ENCODE measurements at places on chromosomes 13 and 19.

DNA sequence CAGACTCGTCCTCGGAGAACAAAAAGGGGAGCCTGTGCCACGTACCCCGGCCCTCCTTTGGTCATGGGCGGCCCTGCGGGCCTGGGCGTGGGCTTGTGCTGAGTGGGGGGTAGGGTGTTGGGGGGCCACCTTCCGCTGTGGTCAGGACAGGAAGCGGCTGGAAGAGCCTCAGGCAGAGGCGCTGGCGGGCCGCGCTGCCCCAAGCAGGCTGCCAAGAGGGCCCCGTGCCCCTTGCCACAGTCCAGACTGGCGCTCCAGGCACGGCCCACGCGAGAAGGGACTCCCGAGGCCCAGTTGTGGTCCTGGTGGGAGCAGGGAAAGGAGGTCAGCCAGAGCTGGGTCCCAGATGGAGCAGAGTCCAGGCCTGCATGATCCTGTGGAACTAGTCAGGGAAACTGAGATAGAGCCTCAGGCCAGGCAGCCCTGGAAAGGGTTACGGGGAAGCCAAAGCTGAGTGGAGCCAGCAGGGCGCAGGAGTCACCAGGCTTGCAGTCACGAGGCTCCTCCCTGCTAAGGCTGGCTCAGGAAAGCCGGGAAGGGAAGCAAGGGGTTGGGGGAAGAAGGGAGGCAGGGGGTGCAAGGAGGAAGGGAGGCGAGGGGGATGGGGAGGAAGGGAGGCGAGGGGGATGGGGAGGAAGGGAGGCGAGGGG is 135.0 kb downstream of the CRYL1 start:
- no peak for DNase-seq

GRCh38 chr13:94859278-94859691 is 146.9 kb upstream of the SOX21 start:
- no peak for DNase-seq

GRCh38 chr19:508204-509150 is 1.2 kb downstream of the TPGS1 start:
- no peak for DNase-seq

- DNase-seq = no peak
These were observed 212.4 kb downstream of the ZIC5 start for GRCh38 chr13:99759163-99759552.

DNA sequence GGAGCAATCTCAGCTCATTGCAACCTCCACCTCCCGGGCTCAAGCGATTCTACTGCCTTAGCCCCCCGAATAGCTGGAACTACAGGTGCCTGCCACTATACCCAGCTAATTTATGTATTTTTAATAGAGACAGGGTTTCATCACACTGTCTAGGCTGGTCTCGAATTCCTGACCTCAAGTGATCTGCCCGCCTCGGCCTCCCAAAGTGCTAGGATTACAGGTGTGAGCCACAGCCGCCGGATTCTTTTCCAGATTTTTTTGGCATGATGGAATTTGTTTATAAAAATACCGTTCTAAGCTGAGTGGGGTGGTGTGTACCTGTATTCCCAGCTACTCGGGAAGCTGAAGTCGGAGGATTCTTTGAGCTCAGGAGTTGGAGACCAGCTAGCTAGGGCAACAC is 6.0 kb upstream of the ATG4D start:
- DNase-seq = no peak

DNA sequence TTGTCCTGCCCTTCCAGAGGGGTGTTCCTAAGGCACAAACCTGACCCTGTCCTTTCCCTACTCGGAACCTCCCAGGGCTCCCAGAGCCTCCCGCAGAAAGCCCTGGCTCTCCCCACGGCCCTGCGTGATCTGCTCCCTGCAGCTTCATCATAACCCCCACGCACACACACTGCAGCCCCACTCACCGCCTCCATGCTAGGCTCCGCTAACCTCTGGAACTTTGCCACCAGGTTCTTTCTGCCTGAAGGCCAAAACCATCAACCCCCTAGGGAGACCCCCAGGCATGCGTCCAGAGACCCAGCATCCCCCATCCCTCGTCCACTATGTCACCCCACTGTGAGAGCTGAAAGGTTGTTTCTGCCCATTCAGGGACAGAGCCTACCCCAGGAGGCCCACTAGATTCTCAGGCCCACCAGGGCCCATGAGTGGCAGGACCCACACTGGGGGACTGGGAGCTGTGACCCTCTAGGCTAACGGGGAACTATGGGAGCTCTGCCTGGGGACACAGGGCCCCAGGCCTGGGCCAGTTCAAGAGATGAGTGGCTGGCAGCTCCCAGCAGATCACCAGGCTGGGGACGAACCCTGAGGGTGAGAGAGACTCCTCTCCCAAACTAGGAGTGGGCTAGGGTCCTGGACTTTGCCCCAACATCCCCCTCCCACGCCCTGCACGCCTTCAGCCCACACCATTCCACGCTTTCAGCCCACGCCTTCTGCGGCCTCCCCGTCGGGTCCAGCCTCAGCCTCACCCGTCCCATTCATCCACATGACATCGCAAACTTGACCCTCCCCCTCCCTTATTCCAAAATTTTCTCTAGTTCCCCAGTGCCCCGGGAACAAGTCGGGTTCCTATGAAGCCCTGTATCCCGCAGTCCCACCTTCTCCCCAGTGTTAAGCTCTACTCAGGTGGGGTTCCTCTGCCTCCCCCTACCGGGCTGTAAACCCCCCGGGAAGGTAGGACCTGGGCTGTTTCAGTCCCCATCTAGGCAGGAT is 33.2 kb upstream of the PNMA8B start:
- no peak for DNase-seq

- DNase-seq = no peak
These were observed 131.4 kb downstream of the TNFRSF19 start for GRCh38 chr13:23701636-23702035.

DNA sequence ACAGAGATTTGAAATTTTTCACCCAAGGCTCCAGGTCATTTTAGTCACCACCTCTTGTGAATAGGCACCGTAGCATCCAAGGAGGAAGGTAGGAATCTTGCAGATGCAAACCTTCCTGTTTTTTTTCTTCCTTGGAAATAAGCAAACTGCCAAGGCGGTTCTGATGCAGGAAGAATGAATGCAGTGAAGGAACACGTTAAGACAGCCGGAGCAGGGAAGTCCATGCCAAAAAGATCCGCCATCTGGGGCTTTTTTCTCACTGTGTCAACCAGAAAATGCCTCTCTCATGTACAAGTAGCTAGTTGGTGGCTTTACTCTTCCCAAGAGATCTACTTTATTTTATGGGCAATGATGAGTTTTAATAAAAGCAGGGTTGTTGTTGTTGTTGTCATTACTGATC is 142.4 kb downstream of the ZIC5 start:
- DNase-seq = no peak

DNA sequence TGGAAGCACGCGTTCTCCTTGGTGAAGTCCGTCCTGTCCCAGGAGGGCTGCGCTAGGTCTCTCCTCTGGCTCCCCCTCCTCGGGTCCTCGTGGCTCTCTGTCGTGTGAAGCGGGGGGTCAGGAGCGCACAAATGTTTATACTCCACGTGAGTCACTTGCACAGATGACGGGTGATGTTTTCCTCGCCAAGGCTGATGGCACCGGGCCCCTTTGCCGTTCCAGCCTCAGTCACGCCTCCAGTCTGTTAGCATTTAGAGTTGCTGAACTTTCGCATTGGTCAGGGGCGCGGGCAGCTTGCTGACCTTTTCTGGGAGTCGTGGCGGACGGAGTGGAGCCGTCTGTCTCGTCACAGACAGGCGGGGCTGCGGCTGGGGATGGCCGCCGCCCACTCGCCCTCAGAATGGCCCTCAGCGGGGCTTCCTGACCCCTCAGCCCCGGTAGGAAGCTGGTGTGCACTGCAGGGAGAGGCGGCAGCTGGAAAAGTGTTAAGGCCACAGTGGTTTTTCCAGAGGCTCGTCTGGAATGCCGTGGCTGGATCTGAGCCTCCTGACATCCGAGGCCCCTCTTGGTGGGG is 13.7 kb downstream of the KLHL26 start:
- no peak for DNase-seq

- DNase-seq = peak; percentile 87
These were observed 7.7 kb downstream of the PLEKHF1 start for GRCh38 chr19:29672933-29673336.

GRCh38 chr19:40216777-40217026 is 1.5 kb downstream of the TTC9B start:
- no peak for DNase-seq

DNA sequence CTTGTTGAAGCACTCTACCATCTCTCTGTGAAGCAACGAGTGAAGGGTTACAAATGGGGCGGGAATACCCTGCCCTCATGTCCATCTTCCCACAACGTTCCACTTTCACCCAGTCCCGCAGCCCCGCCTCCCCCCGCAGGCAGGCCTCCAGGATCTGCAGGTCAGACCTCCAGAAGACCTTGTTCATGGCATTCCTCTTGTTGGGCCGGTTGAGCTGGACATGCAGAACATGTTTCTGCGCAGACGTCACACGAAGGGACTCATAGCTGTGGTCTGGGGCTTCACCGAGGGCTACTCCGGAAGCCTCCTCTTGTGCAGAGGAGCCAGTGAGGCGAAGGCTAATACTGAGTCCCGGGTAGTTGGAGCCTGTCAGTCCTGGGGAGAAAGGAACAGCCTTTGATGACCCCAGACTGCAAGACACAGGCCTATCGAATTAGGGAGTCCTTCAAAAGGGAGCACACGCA is 420 bp downstream of the ECH1 start:
- DNase-seq = no peak

- DNase-seq = peak; percentile 80
These were observed at the start of gene CILP2 for GRCh38 chr19:19538061-19538784. TSS of gene CILP2 (plus strand) at chr19:19538265. CDS start at chr19:19538350, 85 bp downstream.

DNA sequence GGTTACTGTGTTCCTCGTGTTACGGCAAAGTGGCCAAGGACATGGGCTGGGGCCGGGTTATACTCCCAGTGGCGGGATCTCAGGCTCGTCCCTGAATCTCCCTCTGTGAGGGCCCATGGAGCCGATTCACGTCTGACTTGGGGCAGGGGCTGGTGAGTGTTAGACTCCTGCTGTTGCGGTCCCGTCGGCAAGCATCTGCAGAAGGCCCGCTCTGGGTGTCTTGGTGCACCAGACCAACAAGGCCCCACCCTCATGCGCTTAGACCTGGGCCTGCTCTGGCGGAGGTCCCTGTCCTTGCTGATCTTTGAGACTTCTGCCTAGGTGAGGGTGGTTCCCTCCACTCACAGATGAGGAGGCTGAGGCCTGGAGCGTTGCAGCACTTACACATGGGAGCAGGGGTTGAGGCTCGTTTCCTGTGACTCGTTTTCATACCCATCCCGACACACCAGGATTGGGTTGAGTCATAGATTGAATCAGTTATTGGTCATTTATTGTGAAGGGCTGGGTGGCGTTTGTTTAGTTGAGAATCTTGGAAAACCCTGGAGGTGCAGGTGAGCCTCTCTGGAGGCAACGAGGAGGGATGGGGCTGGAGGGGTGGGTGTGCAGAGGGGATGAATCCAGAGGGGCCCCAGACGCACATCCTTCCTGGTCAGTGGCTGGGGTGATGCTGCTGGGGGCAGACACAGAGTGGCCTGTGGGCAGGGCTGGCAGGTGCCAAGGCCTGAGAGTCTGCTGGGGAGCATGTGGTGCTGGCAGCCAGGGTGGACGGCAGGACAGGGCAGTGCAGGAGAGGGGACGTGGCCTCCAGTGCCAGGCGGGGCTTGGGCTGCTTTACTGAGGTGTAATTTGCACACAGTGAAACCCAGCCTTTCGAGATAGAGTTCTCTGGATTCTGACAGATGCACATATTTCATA is 4.6 kb downstream of the EPN1 start:
- DNase-seq = no peak

- DNase-seq = no peak
These were observed 670.3 kb downstream of the UQCRFS1 start for GRCh38 chr19:28542394-28543243.

DNA sequence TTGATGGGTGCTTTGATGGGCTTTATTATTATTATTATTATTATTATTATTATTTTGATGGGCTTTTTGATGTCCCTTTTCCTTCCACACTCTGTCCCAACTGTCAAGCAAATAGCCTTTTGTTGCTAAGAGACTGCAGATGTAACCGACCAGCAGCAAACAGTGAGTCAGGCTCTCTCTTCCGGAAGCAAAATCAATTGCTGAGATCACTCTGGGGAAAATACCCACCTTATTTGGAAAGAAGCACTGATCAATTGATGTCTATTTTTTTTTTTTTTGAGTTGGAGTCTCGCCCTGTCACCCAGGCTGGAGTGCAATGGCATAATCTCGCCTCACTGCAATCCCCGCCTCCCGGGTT is 2.9 kb downstream of the LDLR start:
- DNase-seq = no peak

GRCh38 chr13:28220166-28220565 is 81.8 kb downstream of the PAN3 start:
- no peak for DNase-seq
